ENCODE measurements at places on chromosomes 3 and 15. TPM values are rescaled to one million over a fixed set of nuclear protein-coding genes. Genes with fewer than 3 reads are reported as not detected.

The CKMT1B gene
- 2.3 TPM for polyA plus RNA-seq

The KCNMB2 gene
- 27.8 TPM for polyA plus RNA-seq

The SLC22A14 gene
- polyA plus RNA-seq = 0.98 TPM

The GPR156 gene
- polyA plus RNA-seq = 2.5 TPM

DNA sequence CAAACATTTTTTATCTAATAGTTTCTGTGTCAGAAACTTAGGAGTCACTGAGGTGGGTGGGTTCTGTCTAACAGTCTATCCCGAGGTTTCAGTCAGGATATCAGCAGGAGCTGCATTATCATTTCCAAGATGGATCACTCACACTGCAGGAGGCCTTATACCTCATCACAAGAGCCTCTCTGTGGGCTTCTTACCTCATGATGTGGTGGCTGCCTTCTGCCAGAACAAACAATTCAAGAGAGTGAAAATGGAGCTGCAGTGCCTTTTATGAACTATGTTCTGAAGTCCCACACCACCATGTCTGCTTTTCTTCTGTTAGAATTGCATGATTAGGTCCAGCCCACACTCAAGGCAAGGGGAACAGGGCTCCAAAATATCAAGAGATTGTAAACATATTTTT lies 27.9 kb downstream of the RFX7 start:
- DNase-seq = no peak

- no peak for DNase-seq
These were observed 4.9 kb upstream of the PPP1R2 start for GRCh38 chr3:195548006-195548405.

GRCh38 chr3:63937661-63938651 lies 25.8 kb upstream of the SCAANT1 start:
- DNase-seq = no peak

GRCh38 chr3:150703299-150703755 lies 393 bp downstream of the ERICH6 start:
- DNase-seq = peak; percentile 27

GRCh38 chr3:56989977-56990640 lies 70.4 kb upstream of the SPATA12 start:
- no peak for DNase-seq

- DNase-seq = no peak
These were observed 109.3 kb upstream of the MME start for GRCh38 chr3:154970797-154971196.

All from renal cortex interstitium (tissue), 15 donors.